AG09309 (cell line): ENCODE measurements at places on chromosomes 12 and 14.

DNA sequence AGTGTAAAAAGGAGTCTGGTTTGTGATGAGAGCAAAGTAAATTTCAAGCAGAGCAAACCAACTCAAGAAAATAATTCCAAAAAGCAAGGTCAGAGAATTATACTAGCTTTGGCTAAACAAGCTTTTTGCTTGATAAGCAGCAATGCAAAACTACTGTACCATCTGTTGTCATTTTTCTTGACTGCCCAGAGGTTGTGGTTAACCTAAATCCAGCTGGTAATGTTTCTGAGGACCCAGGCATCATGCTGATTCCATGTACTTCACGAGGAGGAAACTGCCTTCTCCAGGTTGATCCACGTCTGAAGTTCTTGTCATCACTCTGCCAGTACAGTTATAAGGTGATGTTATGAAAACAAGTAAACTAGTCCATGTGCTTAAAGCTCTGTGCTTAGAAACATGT is 185.2 kb downstream of the ACSS3 start:
- no peak for DNase-seq

DNA sequence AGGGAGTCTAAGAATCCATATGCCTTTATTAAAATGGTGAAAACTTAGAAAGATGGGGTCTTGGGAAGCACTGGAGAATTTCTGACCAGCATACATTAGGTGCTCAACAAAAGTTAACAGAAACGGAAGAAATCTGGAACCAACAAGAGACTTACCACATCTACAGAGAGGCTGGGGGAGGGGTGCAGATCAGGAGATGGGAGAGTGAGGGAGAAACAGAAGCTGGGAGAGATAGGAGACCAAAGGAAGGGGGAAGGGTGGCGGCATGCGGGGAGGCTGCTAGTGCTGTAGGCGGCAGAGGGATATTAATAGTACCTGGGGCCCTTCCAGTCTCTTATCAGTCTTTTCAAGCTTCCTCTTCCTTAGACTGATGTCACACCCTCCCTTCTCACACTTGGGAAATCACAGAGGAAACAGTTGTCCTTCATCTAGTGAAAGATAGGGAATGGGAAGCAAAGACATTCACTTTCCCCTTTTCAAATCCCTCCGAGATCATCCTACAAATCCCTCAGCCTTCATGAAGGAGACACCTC is 18.1 kb downstream of the ZBTB39 start:
- no peak for DNase-seq

DNA sequence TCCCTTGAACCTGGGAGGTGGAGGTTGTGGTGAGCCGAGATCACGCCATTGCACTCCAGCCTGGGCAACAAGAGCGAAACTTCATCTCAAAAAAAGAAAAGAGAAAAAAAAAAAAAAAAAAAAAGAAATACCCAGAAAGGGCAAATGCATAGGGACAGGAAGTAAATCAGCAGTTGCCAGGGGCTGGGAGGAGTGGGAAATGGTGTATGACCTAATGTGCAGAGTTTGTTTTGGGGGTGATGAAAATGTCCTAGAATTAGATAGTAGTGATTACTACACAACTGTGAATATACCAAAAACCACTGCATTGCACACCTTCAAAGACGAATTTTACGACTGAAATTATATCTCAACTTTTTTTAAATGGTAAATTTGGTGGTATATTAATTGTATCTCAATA is 20.4 kb downstream of the DUSP16 start:
- no peak for DNase-seq

GRCh38 chr12:131989021-131989420 is 39.3 kb downstream of the EP400 start:
- DNase-seq: no peak

- peak; percentile 51 for DNase-seq
Measured at GRCh38 chr12:67943141-67943892, 45.9 kb upstream of the IFNG-AS1 start.

DNA sequence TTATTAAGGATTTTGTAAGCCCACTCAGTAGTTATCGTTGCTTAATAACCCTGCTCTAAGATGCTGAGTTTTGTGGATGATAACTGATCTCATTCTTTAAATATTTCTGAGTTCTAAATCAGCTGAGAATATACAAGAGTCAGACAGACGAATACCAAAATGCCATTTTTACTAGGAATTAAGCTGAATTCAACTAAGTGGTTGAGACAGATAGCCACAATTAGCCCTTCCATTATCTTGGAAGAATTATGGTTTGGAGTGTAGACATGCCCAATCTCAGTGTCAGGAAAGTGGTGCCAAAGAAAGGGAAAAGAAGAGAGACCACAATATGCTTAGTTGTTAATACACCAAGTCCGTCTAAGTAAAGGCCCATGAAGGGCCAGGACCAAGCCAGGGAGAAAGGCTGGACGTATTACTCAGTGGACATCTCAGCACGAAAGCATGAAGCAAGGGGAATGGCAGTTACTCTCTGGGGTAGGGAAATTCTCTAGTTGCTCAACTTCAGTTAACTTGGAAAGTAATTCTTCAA is 58.6 kb downstream of the KCNA5 start:
- peak; percentile 70 for DNase-seq

GRCh38 chr14:105864651-105865265 is 338.4 kb downstream of the TMEM121 start:
- no peak for DNase-seq

- no peak for DNase-seq
Measured at GRCh38 chr14:105913861-105914260, 387.5 kb downstream of the TMEM121 start.

DNA sequence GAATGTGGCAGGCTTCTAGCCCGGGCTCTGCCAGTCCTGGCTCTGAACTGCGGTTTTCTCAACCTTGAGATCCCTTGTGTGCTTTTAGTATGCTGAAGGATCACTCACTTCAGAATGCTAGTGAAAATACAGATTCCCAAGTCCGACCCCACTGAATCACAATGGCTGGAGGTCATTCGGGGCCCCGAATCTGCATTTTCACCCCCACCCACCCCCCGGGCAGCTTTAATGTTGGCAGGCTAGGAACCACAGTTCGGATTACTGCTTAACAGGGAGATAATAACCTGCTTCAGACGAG is 573 bp upstream of the SUSD6 start:
- no peak for DNase-seq

DNA sequence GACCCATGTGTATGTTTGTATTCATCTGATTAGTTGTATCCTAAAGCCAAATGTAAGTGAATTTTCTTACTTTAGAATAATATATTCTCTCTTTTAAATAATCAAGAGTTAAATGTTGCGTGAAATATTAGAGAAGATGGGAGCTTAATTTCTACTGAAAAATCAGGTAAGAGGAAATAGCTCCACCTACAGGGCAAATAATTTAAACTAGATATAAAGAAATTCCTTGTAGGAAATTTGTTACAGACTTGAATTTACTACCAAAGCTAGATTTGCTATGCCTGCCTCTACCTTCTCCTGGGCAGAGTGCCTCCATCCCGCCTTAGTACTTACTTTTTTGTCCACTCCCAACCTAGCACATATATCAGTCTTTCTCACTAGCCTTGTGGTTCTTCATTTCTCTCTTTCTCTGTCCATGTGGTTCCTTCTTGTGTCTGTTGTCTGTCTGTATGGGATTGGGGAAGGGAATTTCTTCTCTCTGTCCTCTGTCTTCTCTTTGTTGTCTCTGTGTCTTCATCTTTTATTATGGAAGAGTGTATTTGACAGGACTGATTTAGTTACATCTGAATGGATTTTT is 44.7 kb downstream of the PALS1 start:
- peak; percentile 31 for DNase-seq

DNA sequence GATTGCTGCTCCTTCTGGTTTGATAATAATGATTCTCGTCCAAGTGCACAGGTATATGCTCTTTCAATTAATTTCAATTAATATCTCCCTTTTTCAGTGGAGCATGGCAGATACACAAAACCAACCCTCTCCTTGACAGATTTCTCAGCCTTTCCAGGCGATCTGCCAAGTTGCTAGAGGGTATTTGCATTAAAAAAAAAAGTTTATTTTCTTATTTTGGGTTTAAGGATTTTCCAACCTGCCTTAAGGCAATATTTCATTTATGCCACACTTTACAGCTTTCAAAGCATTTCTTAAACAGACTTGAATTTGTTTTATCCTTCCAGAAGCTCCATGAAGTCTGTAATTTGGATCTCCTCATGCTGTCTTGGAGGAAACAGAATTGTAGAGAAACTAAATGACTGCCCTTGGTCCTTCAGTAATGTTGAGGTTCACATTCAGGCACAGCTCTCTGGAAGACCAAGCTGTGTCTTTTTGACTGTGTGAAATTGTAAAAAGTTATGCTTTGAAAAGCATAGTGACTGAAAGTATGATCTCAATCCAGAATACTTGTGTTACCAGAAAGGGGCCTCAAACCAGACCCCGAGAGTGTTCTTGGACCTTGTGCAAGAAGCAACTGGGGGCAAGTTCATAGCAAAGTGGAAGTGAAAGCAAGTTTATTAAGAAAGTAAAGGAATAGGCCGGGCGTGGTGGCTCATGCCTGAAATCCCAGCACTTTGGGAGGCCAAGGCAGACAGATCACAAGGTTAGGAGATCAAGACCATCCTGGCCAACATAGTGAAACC is 2.3 kb downstream of the DGLUCY start:
- no peak for DNase-seq

DNA sequence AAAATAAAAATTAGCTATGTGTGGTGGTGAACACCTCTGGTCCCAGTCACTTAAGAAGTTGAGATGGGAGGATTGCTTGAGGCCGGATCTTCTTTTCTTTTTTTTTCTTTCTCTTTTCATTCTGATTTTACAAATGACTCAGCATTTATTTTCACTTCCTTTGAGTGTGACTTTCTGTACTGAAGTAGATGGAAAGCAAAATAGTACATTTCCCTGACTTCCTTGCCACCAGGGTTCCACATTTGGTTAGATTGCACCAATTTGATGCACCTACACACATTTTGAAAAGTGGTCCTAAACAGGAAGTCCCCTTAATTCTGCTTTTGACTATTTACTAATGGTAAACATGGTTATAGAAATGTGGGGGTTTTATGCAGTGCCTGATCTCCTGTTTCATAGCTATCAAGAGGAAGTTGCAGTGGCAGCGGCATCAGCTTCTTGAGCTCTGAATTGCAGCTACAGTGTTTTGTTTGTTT is 13.0 kb upstream of the LEMD3 start:
- no peak for DNase-seq

DNA sequence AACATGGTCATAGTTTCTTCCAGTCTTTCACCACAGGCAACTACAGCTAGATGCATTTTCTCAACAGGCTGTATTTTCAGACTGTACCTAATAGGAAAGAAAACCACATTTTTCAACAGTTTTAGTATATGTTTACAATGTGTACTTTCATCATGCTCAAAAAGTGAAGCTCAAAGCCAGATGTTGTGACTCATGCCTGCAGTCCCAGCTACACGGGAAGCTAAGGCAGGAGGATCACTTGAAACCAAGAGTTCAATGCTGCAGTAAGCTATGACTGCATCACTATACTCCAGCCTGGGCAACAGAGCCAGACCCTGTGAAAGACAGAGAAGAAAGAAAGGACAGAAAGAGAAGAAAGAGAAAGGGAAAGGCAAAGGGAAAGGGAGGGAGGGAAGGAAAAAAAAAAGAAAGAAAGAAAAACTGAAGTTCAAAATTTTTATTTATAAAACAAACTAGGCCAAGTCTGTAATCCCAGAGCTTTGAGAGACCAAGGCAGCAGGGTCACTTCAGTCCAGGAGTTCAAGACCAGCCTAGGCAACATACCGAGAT is 25.5 kb downstream of the GXYLT1 start:
- DNase-seq: peak; percentile 49

- no peak for DNase-seq
Measured at GRCh38 chr14:44990533-44990932, 28.5 kb downstream of the TOGARAM1 start.

- no peak for DNase-seq
Measured at GRCh38 chr12:29889737-29890136, 106.0 kb upstream of the TMTC1 start.

- DNase-seq: no peak
Measured at GRCh38 chr14:95059126-95059525, 98.2 kb downstream of the DICER1 start.

DNA sequence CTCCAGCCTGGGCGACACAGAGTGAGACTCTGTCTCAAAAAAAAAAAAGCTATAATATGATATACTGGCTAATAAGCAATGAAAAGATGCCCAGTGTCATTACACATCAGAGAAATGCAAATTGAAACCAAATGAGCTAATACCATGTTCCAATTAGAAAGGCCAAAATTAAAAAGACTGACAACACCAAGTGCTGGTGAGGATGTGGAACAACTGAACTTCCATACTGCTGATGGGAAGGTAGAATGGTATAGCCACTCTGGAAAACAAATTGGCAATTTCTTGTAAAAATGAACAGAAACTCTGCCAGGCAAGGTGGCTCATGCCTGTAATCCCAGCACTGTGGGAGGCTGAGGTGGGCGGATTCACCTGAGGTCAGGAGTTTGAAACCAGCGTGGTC is 8.5 kb upstream of the PHETA1 start:
- DNase-seq: no peak

GRCh38 chr12:105319691-105320209 is 10.7 kb upstream of the C12orf75 start:
- no peak for DNase-seq

- DNase-seq: no peak
Measured at GRCh38 chr12:66960704-66961690, 282.1 kb upstream of the GRIP1 start.

GRCh38 chr14:49970474-49971147 is 77.7 kb downstream of the ARF6 start:
- DNase-seq: no peak

GRCh38 chr12:45701296-45701695 is 28.2 kb upstream of the ARID2 start:
- no peak for DNase-seq

GRCh38 chr12:114981036-114981435 is 297.1 kb upstream of the TBX3 start:
- no peak for DNase-seq

- DNase-seq: no peak
Measured at GRCh38 chr12:132209619-132210222, 65.5 kb downstream of the NOC4L start.

DNA sequence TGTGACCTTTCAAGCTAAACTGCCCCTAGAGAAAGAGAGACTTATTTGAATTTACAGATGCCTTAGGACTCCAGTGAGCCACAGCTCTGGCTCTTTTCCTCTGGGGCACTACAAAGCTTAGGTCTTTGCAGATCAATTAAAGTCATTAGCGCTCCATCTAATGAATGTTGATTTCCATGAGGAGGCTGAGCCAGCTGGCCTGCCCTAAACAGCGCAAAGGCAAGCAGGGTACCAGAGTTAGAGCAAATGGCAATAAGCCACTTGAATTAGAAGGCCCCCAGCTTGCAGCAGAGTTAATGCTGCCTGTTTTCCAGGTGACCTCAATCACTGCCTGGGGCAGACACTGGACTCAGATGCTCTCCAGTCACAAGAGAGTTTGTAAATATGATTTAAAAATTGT is 695.3 kb downstream of the DIO2 start:
- no peak for DNase-seq

DNA sequence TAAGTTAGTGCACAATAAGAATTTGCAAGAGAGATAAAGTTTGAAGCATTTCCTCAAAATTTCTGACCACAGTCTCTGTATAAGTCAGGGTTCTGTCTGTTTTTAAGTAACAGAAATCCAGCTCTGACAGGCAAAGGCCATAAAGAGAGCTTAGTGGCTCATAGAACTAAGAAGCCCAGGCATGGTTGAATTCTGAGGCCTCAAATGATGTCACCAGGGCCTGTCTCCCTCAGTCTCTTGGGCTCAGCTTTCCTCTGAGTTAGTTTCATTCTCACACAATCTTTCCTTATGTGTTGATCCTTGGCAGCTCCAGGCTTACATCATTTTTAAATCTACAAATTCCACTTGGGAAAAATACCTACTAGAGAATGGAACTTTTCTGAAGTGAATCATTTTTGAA is 173.4 kb upstream of the ATP2B1 start:
- DNase-seq: peak; percentile 81

GRCh38 chr14:87896393-87897380 is 96.3 kb downstream of the GALC start:
- no peak for DNase-seq
